ENCODE measurements at places on chromosomes 7 and 10.

DNA sequence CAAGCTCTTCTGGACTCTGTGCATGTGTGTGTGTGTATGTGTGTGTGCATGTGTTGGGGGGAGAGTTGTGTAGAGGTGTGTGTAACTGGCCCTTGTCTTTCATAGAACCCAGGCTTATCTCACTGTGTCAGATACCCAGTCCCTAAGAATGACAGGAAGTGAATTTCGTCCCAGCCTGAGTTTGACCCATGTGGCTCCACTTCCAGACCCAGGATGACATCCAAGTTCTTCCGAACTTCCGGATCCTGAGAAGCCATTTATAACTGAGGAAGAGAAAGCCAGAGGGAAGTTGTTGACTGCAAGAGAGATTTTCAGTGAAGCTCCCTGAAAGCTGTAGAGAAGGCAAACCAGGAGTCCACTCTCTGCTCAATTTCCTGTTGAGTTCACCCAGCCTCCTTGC is 53.2 kb downstream of the ADRB1 start:
- DNase-seq: no peak

- DNase-seq: no peak
These were observed 123.3 kb downstream of the AOAH start for GRCh38 chr7:36600869-36601530.

- DNase-seq: no peak
These were observed 3.4 kb upstream of the MNX1 start for GRCh38 chr7:157013602-157014549.

GRCh38 chr7:97013134-97013844 is 7.9 kb downstream of the DLX6 start:
- DNase-seq: no peak

- no peak for DNase-seq
These were observed 405.1 kb downstream of the PLXNA4 start for GRCh38 chr7:132171130-132171576.

GRCh38 chr7:23431702-23432199 is 38.5 kb downstream of the IGF2BP3 start:
- no peak for DNase-seq

DNA sequence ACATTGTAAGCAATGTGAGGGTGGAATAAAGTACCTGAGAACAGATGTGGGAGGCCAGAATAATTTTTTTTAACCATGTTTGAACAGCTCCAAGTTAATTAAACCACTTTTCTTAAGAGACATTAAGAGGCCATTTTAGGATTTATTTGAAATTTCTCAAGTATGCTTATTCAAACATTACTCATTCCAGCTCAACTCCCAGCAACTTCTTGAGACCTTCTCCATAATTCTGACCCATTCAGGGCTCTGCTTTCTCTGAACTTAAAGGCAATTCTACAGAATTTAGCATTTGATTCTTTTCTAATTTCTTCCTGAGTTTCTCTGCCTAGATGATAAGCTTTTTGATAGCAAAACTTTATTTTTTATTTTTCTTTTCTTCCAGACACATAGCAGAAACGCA is 314.5 kb downstream of the CAMK1D start:
- DNase-seq: no peak

- DNase-seq: peak; percentile 13
These were observed 2.9 kb upstream of the IGF2BP3 start for GRCh38 chr7:23472956-23473843.

DNA sequence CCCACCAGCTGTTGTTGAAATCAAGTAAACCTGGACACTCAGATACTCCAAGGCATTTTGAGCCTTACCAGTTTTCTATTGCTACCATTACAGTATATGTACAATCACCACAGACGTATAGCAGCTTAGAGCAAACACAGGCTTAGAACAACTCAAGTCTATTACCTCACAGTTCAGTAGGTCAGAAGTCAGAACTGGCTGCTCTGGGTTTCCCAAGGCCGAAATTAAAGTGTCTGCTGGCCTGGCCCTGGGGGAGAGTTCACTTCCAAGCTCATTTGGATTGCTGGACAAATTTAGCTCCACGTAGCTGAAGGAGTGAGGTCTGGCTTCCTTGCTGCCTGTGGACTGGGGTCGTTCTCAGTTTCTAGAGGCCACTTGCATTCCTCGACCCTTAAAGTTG is 260.1 kb upstream of the LRRN3 start:
- DNase-seq: no peak

GRCh38 chr7:50756180-50756579 is 26.5 kb downstream of the GRB10 start:
- DNase-seq: no peak

- DNase-seq: no peak
These were observed 86.3 kb downstream of the GPR158 start for GRCh38 chr10:25261110-25261509.

DNA sequence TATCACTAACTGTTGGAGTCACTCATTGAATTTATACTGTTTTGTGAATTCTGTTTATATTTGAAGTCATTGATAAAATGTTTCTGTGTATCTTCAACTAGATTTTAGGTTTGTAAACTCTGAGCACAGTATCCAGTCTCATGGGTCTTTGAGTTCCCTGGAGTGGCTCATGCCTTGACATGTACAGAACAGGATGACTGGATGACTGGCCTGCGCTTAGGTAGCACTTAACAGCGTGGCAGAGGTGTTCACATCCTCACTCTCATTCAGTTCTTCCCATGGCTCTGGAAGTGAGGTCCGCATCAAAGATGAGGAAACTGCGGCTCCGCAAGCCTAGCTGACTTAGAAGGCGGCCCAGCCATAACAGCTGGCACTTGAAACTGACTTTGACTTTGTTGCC is 576.9 kb downstream of the SUGCT start:
- DNase-seq: no peak

GRCh38 chr10:125008689-125009638 is 67.0 kb downstream of the ZRANB1 start:
- DNase-seq: no peak

DNA sequence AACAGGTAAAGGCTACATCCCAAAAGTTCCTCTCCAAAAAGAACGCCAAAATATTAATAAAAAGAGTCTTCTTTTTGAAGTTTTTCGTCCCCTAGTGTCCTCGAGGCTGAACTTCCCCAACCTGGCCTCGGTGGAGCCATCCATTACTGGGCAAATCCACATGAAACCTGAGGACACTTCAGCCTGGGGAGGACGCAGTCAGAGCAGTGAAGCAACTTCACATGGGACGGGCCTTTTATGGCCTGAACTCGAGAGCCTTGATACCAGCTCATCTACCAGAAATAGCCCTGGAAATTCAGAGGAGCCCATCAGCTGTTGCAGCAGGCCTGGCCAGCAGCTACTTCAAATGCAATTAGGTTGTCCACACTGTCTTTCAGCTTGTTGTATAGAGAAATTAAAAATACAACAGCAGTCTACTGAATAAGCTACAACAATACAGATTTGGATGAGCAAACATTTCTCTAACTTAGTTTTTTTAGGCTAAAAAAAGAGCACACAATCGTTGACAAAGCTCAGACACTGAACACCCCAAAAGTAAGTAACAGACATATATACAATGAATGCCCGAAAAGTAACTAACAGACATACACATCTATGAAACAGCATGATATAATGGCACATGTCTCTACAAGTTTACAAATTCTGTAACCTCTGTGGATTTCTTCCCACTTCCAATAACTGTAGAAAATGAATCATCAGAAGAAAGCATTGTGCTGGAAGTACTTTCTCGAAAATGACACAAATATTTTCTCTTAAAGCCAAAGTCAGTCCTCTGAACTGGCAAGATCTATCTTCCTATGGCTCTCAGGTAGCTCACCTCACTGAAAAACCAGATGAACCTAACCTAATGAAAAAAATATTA is at the start of gene SVIL:
Gene SVIL, minus strand, starts transcription at position 208 of the 862 bp plus-strand sequence. CDS start 79,913 bp downstream, outside the sequence.
- peak; percentile 55 for DNase-seq

DNA sequence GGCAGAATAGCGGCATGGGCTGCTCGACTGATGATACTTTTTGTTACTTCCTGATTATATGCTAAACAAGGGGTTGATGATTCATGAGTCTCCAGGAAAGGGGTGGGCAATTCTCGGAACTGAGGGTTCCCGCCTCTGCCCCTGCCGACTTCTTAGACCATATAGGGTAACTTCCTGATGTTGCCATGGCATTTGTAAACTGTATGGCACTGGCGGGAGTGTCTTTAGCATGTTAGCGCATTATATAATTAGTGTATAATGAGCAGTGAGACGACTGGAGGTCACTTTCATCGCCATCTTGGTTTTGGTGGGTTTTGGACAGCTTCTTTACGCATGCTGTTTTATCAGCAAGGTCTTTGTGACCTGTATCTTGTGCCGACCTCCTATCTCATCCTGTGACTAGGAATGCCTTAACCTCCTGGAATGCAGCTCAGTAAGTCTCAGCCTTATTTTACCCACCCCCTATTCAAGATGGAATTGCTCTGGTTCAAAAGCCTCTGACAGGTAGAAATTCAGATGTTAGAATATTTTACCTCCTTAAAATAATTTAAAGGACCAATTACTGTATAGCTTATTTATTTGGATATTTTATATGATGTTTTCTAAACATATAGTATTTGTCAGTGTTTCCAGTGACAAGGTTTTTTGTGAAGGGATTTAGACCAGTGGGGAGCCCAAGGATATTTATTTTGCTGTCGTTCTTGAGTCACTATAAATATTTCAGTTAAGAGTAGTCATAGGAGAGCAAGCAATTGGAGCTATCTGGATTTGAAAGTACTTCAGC is 90.1 kb upstream of the PIK3CG start:
- DNase-seq: no peak

GRCh38 chr10:91779011-91779605 is 19.1 kb upstream of the TNKS2 start:
- no peak for DNase-seq

GRCh38 chr10:24908793-24909423 is 43.5 kb downstream of the PRTFDC1 start:
- no peak for DNase-seq

DNA sequence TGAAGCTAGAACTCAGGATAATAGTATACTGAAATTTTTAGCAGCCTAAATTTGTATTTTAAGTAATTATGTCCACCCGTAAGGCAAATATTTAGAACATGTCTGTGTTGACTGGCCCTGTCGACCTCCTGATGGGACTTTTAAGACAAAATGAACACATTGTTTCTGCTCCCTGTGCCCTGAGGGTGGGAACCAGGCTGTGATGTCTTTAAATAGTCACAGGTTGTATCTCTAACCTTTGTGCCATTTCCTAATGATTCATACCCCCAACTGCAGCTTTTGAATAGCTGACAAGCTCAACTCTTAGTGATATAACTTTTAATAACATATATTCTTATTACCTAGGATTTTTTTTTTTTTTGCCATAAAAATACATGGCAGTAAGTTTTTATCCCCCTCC is 494.9 kb upstream of the AKR1E2 start:
- no peak for DNase-seq

GRCh38 chr7:155758348-155758747 is 53.9 kb downstream of the SHH start:
- no peak for DNase-seq

DNA sequence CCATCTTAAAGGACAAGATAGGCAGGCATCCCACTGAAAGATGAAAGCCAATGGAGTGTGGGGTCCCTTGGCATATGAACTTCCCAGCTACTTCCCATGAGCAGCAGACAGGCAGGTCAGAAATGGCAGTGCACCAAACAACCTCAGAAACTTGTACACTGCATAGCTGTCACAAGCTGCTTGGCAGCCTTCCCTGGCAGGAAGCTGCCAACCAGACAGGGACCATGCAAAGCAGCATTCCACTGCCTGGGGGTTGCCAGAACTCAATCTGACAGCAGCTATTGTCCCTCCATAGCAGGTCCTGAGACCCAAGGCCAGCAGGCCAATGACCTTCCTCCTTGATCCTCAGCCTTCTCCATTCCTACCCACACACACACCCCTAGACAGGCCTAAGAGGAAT is 139.5 kb downstream of the PLCE1 start:
- DNase-seq: no peak

DNA sequence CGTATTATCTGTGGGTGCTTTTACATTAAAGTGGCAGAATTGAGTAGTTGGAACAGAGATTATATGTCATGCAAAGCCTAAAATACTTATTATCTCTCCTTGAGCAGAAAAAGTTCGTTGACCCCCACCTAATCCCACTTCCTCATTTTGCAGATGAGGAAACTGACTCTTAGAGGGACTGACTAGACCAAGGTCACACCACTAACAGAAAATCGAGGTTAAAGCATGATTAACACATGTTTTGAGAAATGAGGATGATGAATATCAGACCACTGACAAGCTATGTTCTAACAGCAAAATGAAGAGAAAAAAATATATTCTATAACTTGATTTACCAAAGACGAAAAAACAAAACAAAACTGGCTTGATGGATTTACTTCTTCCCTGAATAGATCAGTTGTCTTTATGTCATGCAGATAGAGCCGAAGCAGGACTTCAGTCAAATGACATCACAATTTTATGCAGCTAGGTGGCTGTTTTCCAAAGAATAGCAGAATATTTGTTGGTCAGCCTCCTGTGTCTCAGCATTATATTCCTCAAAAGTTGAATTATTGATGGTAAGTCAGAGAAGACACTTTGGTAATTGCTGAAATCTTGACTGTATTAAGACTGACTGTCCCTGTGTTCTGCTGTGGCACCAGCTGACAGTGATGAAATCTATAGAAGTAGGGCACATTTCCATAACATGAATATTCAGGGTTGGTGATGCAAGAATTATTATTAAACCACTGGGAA is 24.2 kb upstream of the SMIM30 start:
- no peak for DNase-seq

- no peak for DNase-seq
These were observed 12.2 kb downstream of the PLXDC2 start for GRCh38 chr10:19828278-19829049.

DNA sequence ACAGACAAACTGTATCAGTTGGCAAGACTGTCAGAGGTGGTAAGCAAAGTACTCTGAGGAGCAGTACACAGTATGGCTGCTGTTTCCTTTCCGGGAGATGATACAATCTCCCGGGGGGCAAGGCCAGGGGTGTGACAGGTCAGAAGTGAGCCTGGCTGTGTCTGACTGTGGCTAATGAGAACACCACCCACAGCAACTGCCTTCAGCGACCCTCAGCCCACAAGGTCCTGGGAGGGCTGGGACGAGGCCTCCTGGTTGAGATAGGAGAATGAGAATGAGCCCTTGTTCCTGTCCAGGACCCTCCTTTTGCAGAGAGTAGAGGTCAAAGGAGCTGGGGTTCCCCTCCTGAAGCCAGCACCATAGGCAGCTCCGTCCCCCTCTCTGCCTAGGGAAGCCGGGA is 421.7 kb downstream of the TCERG1L start:
- DNase-seq: no peak

DNA sequence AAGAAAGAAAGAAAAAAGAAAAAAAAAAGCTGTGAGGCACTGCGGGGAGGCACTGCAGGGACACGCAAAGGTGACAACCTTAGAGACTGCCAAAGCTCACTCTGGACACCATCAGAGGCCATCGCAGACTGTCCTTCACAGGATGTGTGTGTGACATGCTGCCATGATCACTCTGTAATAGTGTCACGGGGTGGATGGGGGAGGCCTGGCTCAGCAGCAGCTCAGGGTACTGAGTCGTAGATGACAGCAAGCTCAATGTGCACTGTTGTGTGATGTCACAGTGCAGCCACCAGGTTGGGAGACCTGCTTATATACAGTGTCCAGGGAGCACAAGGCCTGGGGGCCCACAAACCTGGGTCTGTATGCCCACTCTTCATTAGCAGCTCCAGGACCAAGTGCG is 83.3 kb downstream of the SLIT1 start:
- no peak for DNase-seq

All from nephron progenitor cell (in vitro differentiated cells).